Hematopoietic multipotent progenitor cell treated with erythropoietin and hydrocortisone succinate and interleukin-3 and kit ligand, for 4 days (in vitro differentiated cells): ENCODE measurements at places on chromosomes 11 and 22.

DNA sequence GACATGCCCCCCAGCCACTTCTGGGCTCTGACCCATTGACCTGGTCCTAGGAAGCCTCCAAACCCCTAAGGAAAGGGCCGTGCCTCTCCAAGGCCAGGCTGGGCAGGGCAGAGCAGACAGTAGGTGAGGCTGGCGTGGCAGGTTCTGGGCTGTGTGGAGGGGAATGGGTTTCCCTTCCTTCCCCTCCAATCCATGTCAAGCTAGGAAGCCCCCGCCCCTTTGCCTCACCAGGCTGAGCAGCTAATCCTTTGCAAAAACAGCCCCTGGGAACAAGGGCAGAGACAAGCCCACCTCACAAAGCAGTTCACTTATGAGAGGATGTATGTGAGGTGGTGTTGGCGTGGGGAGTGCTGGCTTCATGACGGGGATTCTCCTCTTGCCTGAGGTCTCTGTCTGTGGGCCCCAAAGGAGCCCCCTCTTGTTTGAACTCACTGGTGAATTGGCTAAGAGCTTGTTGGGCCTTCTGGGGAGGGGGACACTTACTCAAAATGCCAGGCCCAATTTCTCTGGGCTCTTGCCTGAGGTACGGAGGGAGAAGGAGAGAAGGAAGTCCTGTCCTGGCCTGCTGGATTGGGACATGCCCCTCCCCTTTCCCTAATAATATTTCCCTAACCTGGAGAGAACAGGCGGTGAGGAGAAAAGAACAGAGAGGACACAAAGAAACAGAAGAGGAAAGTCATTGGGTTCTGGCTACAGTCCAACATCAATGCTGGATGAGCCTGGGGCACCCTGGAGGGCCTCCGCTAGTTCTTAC is 1.6 kb upstream of the TRIM29 start:
- DNase-seq = no peak

GRCh38 chr11:48019217-48019584 is 38.8 kb downstream of the PTPRJ start:
- DNase-seq = no peak

- DNase-seq = peak; percentile 8
These were observed 16.8 kb downstream of the PIWIL4 start for GRCh38 chr11:94583866-94584500.

DNA sequence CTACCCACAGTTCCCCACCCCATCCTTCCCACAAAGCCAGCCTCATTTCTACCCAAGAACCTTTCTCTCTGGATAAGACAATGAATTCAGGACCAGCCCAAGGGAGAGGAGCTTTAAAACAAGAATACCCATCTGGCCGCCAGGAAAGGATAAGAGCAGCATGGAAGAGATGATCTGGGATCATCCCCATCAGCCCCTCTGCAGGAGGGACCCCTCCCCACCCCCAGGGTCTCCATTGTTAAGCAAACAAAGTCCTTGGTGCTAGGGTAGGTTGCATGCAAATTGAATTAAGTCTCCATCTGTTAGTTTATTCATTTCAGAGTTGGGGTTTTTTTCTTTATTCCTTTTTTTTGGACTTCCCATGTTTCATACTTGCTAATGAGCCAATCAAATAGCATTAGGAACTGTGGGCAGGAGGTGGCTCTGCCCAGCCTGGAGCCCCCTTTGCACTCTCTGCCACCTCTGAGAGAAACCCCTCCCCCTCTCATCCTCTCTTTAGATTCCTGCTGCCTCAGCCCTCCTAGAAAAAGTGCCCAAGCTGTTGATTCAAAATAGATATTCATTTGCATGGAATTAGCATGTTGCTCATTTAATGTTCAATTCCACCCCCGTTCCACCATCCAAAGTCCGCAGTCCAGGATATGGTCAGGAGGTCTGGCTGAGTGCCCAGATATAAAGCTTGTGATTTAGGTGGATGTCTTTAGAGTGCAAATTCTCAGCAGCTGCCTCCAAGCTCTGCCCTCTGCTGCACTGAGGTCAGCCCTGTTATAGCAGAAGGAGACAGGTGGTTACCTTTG is 138.5 kb upstream of the NCAM1 start:
- no peak for DNase-seq

DNA sequence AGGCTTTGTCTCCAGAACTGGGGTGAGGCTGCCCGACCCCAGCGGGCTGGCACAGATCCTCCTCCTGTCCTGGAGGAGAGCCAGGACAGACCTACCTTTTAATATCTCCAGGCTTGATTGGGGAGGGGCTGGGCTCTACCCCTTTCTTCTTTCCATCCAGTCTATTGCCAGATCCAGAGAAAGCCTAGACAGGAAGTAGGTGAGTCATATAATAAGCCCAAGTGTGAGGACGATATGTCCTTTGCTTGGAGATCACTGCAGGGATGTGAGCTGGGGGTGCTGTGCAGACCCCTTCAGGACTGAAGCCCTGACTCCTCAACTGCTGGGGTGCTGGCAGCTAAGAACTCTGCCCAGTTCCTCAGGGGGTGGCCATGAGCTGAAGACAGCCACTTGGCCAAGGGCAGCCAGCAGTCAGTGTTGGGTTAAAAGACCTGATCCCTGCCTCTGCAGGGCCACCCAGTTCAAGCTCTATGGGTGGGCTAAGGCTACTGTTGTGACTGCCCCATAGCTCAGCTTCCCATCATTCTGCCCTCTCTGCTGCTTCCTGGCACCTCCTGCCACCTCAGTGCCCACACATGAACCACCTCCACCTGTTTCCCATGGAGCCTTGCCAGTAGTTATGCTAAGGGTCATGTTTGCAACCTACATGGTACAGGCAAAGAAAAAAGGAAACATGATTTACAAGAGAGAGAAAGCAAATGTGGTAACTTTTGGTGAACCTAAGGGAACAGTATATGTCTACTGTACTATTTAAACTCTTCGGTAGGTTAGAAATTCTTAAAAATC is 8.3 kb upstream of the C22orf39 start:
- DNase-seq = no peak

DNA sequence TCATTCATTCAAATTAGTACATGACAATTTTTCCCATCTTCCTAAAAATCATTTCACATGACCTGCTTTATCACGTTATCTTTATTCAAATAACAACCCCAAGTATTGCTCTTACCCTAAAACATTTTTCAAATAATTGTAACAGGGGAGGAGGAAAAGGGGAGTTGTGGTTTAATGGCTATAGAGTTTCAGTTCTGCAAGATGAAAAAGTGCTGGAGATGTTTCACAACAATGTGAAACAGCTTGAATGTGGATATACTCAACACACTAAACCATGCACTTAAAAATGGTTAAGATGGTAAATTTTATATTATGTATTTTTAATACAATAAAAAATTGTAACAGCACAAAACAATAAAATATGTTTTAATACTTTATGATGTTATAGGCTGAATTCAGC is 161.6 kb upstream of the GUCY1A2 start:
- no peak for DNase-seq

GRCh38 chr22:38085501-38085900 is 1.5 kb upstream of the SLC16A8 start:
- DNase-seq = no peak

DNA sequence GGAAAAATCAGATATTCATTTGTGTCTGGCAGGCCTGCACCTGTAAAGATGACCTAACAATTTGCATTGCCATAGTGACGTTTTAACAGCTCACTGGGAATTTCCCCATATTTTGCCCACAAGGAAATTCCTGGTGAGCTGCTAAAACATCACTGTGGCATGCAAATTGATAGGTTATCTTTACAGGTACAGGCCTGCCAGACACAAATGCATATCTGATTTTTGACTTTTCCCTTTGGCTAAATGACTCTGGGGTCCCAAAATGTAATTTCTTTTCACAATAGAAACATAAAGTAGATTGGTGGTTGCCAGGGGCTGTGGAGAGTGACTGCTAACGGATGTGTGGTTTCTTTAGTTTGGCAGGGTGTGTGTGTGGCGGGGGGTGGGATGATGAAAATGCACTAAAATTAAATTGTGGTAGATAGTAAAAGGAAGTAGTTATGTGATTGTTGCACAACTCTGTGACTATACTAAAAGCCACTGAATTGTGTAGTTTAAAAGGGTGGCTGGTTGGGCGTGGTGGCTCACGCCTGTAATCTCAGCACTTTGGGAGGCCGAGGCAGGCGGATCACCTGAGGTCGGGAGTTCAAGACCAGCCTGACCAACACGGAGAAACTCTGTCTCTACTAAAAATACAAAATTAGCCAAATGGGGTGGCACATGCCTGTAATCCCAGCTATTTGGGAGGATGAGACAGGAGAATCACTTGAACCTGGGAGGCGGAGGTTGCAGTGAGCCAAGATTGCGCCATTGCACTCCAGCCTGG is 18.5 kb upstream of the FEZ1 start:
- DNase-seq = peak; percentile 93

DNA sequence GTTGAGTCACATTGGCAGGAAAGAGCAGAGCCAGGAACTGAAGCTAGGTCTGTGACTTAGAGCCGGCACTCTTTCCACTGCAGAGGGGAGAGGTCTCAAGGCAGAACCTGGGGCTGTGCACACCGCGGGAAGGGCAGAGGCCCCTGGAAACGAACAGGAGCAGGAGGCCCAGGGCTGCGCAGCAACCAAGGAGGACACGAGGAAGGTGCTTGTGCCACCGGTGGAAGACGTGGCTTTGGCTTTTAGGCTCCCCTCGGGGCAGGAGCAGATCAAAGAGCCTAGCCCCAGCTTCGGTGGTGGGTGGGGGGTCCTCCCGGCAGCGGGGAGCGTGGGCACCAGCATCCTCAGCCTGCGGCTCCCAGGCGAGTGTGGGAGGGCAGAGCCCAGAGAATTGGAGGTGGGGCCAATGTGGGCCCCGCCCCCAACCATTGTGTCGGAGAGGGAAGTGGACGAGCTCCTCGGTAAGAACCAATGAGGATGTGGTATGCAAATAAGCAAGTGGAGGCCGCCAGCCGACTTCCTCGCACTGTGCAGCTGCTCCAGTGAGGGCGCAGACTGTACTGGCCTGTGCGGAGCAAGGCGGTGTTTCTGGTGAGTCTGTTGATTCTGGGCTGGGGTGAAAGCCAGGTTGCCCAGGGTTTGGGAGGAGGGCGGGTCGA is at the start of gene CCDC116:
TSS of gene CCDC116 (plus strand) at position 524 of the 659 bp plus-strand sequence. CDS start 422 bp downstream, outside the sequence.
- peak; percentile 85 for DNase-seq

DNA sequence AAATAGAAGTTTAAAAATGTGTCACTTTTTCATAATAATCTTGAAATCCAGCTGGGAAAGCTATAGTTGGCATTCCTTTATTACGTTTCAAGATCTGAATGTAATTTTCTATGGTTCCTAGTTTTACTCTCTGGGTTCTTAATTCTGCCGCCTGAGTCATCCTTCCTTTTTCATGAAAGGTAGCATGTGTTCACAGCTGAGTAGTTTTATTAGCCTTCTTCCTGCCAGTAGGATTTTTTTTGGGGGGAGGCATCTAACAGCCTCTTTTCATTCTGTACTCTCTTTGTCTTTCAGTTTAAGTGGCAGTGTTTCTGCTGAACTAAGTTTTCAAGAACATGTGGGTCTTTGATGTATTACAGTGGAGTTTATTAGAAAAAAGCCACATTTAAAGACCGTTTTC is 36.5 kb downstream of the OR2AG2 start:
- peak; percentile 35 for DNase-seq

DNA sequence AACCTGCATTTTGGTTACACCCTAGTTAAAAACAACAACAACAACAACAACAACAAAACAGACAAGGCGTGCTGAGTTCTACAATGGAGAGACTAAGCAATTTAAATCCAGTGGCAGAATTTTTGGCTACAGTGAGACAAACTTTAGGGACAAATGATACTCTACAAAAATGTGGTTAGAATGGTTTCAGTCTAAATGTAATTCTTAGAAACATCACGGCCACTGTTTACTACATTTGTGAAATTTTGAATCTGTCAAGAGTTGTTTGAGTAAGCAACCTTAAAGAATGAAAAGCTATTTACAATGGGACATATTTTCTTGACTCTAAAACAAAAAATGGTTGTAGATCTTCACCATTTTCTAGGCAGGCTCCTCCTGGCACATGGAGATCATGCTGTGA is 259.4 kb downstream of the SWAP70 start:
- no peak for DNase-seq

DNA sequence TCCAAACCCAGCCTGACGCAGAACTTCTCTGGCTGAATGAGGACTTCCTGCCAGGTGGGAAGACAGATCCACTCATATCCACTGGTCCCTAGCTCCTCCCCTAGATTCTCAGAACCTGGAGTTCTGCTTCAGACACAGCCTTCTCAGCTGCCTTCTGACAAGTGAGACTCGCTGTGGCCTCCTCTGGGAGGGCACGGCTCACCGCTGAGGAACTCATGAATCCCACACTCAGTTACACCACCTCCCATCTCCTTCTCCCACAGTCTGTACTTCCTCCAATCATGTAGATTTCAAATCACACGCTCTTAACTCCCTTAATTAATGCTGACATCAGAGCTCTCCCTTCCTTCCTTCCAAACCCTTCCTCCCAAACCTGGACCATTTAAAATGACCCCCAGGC is 86.4 kb upstream of the TMEM45B start:
- no peak for DNase-seq
